NCI-H526 treated with DMSO at 0.1 percent for 48 hours (cell line): ENCODE measurements at places on chromosomes 2 and 18.

- DNase-seq: no peak
These were observed 30.9 kb upstream of the COL5A2 start for GRCh38 chr2:189210250-189211087.

DNA sequence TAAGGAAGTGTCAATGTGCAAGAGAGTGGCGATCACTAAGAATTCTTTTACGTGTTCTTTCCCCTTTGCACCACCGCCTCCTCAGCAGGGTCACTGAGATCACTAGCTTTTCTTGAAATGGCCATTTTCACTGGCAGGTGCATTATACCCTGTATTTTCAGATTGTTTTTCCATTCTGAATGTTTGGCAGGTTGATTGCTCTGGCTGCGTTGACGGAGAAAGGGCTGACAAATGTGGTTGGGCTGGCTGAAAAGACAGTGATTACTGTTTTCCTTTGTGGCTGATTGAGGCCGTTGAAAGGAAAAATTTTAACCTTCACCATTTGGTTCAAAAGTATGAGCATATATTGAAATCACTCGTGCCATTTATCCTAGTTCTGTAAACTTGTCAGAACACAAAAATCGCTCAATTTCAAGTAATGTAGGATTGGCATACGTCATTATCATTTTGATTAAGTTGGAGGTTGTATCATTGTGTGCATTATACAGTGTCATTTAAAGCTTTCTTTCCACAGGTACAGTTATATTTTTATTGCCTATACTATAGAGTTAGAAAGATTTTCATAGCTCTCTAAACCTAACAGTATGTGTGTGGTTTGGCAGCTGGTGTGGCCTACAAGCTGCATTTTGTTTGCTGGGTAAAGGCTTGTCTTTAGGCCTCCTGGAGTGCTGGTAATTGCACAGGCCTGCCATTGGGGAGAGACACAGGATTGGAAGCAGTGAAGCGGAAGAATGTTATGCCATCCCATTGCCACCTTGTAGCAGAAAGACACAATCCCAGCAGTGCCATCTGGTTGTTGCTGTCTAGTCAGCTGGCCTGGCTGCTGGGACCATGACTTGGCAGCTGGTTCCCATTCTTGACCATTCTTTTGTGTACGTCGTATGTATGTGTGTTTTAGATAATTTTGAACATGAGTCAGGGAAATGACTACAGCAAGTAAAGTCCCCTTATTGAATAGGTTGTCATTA is 36.7 kb downstream of the DYNC1I2 start:
- DNase-seq: peak; percentile 9

DNA sequence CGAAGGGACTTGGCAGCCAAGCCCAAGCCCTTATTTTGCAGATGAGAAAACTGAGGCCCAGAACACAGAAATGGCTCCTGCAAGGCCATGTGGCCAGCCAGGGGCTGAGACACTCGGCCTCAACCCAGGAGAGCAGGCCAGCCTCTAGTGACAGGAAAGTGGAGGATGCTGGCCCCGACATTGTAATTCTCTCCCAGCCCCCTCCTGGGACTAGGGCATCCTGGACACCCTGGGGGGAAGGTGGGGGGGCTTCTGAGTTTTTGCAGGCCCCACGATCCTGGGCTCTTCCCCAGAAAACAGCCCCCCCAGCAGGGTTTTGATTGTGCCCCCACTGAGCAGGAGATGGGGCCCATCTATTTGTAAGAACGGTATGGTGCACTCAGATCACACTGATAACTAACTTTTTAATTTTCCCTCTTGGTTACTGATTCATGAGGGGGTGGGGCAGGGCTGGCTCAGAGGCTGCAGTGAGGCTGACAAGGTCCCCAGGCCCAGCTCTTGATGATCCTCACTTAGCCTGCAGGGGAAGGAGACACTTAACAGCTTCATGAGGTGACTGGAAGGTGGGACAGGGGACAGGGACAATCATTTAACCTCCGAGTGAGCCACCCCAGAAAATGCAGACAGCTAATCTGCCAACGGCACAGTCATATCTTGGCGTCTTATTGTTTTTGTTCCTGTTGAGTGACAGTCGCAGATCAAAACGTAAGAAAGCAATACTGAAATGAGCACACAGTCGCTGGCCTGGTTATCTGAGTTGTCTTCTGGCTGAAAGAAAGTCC is 18.9 kb downstream of the SMAD7 start:
- no peak for DNase-seq

GRCh38 chr2:3210257-3210656 is 167.4 kb downstream of the EIPR1 start:
- DNase-seq: no peak

GRCh38 chr2:230694241-230694640 is 18.4 kb upstream of the CAB39 start:
- no peak for DNase-seq

- DNase-seq: no peak
These were observed 88.4 kb upstream of the AFF3 start for GRCh38 chr2:100230754-100231153.

DNA sequence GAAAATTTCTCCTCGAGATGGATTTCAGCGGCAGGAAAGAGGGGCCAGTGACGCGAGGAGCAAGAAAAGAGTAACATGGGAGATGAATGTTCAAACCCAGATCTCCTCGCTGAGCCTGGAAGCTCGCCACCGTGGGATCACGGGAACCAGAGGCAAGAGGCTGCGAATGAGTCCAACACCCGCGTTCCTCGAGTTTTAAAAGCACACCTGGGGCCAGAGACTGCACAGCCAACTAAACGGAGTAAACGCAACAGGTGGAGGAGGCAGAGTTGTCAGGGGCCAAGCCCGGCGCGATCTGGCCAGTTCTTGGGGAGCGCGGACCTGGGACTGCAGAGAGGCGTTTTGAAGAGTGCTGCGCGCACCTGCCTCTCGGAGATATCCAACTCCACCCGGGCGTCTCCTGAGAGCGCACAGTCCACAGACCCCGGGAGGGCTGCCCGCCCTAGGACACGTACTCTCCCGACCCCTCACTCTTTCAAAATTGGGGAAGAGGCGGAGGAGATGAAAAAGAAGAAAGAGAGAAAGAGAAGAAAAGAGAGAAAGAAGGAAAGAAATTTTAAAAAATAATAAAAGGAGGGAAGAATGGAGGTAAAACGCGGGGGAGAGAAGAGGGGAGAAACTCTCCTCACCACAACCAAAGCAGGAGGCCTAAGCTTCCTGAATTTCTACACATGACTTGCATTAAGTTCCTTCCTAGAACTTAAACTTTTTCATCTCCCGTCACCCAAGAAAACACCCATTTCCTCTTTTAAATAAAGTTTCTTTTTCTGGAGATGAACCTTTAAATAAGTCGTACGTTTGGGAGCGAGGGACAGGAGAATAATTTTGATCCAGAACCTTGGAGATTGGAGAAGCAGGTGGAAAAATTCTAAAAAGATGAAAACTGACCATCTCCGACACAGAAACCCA is 5.3 kb upstream of the PAX3 start:
- DNase-seq: no peak

- DNase-seq: peak; percentile 63
These were observed 500 bp downstream of the CCNYL1 start for GRCh38 chr2:207711750-207712530.

GRCh38 chr2:191180713-191181112 is 29.9 kb upstream of the STAT4 start:
- no peak for DNase-seq

GRCh38 chr2:43055985-43056384 is 170.4 kb downstream of the ZFP36L2 start:
- no peak for DNase-seq
